ENCODE measurements at places on chromosomes 5 and 9.

DNA sequence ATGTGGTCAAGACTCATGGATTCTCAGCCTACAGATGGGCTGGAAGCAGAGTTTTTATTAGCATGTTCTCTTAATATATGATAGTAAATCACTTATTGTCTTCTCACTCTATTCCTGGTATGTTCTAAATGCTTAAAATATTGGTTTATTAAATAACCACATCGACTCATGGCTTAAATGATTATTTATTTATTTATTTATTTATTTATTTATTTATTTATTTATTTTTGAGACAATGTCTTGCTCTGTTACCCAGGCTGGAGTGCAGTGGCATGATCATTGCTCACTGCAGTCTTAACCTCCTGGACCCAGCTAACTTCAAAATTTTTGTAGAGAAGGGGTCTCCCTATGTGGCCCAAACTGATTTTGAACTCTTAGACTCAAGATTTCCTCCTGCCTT lies 457.2 kb upstream of the TNC start:
- DNase-seq: no peak

GRCh38 chr9:129806061-129806460 lies 3.1 kb downstream of the TOR1B start:
- no peak for DNase-seq

GRCh38 chr9:123069010-123069481 lies 35.6 kb downstream of the GPR21 start:
- DNase-seq: no peak

GRCh38 chr5:110899566-110900412 lies 161.0 kb downstream of the SLC25A46 start:
- no peak for DNase-seq

DNA sequence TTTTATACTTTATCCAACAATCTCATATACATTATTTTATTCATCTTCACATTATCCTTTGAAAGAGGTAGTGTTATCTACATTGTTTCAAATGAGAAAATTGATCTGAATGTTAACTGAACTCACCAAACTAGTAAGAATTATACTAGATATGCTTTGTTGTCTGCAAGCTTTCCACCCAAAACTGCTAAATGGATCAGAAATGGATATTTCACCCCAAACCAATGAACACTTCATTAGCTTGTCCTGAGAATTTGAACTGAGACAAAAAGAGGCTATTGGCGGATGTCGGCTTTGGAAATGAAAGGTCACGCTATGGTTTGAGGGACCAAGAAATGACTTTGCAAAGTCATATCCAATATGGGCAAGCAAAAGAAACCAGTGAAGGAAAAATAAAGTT lies 201.9 kb upstream of the TRPM3 start:
- no peak for DNase-seq

GRCh38 chr5:52177193-52177592 lies 610.5 kb upstream of the ITGA1 start:
- DNase-seq: no peak

DNA sequence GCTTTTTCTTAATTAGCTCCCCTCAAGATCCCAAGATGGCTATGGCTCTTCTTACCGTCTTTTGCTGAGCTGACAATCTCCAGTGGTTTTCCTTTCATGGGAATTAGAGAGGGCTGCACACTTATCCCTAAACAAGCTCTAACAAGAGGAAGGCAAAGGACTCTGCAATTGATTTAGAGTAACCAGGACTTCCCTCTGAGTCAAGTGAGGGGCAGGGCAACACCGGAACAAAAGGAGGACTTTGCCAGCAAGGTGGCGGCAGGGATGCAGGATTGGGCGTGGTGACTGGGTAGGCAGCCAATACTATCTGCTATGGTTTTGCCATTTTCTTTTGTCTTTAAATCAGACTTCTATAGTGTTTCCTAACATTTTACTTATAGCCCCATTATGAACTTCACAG lies 9.8 kb downstream of the SLC44A1 start:
- no peak for DNase-seq

- DNase-seq: no peak
These were observed 456.3 kb upstream of the SGCD start for GRCh38 chr5:155870636-155871035.

- DNase-seq: no peak
These were observed 428 bp downstream of the SLCO4C1 start for GRCh38 chr5:102295534-102296177.

GRCh38 chr9:18675332-18675731 lies 201.4 kb downstream of the ADAMTSL1 start:
- no peak for DNase-seq

DNA sequence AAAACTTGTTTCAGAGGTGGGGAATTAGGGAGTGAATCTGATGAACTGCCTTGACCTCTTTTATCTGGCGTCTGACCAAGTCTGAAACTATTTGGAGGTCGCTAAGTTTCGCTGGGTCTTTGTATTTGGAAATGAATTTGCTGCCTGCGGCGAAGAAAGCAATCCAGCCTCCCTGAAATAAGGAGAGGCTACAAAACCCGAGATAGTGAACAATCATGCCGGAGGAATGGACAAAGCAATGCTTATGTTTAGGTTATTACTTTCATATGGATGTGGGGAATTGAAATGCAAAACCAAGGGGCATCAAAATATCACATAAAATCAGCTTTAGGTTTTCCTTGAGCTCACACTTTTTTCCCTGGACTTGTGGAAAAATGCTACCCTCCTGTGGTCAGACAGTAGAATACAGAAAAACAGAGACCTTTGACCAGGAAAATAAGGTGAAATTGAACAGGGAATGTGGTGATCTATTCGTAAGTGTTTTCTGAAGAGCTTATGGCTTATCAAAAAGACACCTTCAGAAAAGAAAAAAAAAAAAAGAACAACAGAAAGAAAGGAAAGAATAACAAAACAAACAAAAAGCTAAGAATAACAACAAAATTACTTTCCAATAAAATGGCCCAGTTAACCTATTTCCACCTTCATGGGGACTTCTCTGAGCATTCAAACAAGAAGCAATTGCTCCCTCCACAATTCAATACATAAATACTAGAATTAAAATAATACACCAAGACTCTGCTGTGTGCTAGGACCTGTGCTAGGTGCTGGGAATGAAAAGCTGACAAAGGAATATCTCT lies 68.6 kb upstream of the DPYSL3 start:
- DNase-seq: no peak

GRCh38 chr9:94860678-94861588 lies 134.4 kb downstream of the AOPEP start:
- peak; percentile 60 for DNase-seq

- no peak for DNase-seq
These were observed 781.2 kb downstream of the TLE4 start for GRCh38 chr9:80352967-80353366.

- DNase-seq: no peak
These were observed 198.5 kb downstream of the CACNA1B start for GRCh38 chr9:138075961-138076649.

DNA sequence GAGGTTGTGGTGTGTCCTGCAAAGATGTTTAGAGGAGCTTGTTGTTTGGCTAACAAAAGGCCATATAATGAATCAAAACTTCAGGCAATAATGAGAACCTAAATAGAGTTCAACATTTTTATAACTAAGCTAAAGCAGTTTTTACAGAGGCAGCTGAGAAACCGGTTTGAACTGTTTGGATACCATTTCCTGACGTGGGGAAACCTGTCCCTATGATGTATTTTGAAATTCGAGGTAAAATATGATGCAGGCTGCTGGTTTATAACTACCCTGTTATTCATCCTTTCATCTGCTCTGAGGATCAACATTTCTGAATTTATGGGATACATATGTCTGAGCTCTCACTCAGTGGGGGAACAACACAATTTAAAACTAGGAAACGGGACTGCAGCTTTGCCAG lies 289.5 kb upstream of the IRX2 start:
- DNase-seq: no peak

DNA sequence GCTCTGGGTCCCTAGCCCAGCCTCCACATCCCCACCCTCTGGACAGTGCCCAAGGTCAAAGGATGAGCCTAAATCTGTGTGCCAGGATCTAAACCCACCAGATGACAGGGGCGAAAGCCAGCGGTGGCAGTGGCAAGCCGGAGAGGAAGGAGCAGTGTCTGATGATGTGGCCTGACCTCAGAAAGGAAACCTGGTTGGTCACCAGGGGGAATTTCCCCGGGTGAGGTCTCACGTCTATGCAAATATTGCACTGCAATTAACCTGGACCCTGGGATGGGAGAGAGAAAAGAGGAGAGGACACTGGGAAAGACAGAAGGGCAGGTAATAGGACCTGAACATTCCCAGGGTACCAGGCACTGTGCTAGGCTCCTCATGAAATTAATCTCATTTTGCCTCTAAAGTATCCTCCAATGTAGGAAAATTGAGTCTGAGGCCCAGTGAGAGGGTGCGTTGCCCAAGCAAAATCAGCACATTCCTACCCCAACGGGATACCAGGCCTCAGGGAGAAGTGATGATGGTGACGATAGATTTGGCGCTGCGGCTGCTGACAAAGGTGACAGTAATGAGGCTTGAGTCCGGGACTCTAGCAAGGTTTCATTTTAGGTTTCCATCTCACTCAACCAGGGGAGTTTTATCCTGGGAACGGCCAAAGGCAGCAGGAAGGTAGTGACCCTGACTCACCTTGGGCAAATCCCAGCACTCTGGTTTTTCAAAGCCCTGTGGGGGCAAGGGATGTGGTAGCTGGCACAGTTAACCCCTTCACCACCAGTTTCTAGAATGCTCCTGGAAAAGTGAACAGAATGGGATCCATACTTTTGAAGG lies 13.4 kb upstream of the TNIP1 start:
- peak; percentile 48 for DNase-seq

- no peak for DNase-seq
These were observed 16.2 kb downstream of the PPP2CA start for GRCh38 chr5:134209477-134210245.

GRCh38 chr5:147188200-147189108 lies 46.4 kb upstream of the STK32A start:
- DNase-seq: no peak

DNA sequence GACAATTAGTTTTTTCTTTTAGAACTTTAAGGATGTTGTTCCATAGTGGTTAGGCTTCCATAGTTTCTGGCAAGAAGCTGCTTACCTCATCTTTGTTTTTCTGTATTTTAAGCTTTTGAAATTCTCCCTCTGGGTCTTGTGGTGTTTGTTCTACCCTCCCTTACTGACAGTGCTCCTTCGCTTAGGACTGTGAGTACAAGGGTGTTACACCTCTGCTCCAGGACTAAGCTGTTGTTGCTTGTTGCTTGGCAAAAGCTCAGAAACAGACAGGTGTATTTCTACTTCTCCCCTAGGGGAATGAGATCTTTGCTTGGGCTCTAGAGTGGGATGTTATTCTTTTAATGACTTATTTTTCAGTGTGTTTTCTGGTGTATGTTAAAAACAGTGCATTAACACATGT lies 225.2 kb downstream of the WDR70 start:
- no peak for DNase-seq

GRCh38 chr9:79759460-79759859 lies 187.7 kb downstream of the TLE4 start:
- no peak for DNase-seq

- DNase-seq: no peak
These were observed 12.0 kb upstream of the IRX2 start for GRCh38 chr5:2763533-2763794.

DNA sequence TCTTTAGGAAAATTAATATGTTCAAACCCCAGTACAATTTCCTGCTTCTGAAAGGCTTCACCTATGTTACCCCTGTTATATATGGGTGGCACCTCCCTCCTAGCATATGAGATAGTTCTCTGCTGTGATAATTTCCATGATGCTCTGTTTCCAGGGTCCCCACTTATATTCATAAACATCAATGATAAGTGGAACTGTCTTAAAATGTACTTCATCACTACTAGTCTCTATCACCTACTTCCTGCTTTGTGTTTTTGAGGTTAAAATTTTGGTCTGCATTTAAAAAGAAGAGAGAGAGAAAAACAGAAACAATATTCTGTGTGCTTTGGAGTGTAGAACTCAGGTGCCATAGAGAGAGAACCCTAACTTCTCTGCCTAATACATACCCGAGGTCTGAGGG lies 234.7 kb downstream of the HTR1A start:
- DNase-seq: no peak

DNA sequence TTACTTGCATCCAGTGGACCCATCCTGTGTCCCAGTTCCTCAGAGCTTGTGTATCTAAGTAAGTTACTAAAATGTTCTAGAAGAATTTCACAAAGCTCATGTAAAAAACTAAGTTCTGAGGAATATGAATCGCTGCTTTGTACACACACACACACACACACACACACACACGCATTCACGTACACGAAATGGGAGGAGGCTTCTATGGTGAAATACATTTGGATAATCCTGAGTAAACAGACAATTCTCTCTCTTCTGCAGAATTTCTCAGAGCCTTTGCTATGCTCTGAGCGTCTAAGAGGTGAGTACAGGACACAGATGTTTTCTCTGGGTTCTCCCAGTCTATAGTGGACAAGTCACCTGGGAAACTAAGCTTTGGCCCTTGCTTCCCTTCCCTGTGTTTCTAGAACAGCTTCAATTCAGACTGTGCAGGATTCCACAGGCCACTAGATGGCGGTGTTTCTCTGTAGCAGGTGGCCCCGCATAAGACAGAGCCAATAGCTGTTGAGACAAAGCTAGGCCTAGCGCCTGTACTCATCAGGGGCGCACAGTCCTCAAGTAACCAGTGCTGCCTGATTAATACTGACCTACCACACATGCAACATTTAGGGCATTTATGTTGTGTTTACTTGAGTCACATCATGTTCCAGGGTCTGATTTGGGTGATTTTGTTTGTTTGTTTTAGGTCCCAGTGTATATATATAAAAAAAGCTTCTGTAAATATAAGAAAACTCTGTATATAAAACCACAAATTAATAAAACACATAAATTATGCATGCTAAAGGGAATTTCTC lies 114.8 kb downstream of the LIFR start:
- DNase-seq: peak; percentile 74

DNA sequence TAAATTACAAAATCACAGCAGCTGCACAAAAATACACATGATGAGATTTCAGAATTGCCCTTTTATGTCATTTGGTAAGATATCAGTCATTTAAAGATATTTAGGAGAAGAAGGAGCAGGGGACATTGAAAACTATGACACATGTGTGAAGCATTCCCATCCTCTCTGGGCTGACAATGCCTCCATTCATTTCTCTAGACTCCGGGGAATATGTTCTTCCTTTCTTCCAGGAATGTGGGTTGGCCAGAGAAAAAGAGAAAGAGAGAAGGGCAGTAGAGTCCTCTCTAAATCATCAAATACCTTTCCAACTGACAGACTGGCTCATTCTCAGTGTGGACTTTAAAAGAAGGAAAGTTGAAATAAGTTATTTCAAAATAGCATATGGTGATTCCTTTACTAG lies 205.6 kb upstream of the ADAMTSL1 start:
- no peak for DNase-seq

GRCh38 chr5:116009806-116010205 lies 22.5 kb upstream of the ARL14EPL start:
- DNase-seq: no peak

GRCh38 chr9:81906671-81907070 lies 21.6 kb upstream of the SPATA31D4 start:
- DNase-seq: no peak

DNA sequence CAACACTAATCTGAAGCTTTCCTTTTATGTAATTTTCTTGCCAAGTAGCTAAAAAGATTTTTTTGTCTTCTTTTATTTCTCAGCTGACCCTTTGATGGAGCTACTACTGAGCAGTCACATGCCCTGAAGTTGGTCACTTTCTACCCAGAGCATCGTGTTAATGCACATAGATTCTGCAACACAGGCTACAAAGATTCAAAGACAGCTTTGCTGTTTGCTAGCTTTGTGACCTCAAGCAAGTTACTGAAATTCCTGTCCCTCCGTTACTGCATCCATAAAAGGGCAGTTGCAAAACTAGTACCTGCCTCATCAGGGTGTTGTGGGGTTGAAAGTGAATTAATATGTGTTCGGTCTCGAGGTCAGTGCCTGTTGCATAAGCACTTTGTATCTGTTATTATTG lies 179.9 kb downstream of the GAS1 start:
- DNase-seq: no peak

GRCh38 chr9:134653259-134654009 lies 11.8 kb downstream of the COL5A1 start:
- DNase-seq: no peak
